ENCODE measurements at places on chromosomes 5 and 9.

DNA sequence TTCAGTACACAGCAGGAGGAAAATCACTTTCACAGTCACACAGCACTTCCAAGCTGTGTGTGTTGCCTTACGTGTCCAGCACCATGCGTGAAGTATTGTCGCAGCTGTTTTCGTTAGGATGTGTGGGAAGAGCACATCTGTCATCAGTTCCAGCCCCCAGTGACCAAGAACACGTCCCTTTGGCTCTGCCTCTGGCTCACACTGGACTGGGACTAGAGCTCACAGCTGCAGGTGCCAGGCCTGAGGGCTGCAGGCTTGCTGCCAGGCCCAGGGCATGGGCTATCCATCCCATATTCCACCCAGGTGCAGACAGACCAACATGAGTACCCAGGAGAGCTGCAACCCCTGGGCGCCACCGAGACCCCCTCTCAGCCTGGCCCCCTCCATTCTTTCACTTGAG lies 60.5 kb upstream of the ANKRD33B start:
- no peak for DNase-seq

- DNase-seq: no peak
These were observed 4.0 kb downstream of the RGS7BP start for GRCh38 chr5:64509828-64510227.

GRCh38 chr5:172402531-172403188 lies 51.7 kb downstream of the SH3PXD2B start:
- DNase-seq: no peak

GRCh38 chr9:113619491-113620376 lies 156.2 kb downstream of the RGS3 start:
- DNase-seq: no peak

DNA sequence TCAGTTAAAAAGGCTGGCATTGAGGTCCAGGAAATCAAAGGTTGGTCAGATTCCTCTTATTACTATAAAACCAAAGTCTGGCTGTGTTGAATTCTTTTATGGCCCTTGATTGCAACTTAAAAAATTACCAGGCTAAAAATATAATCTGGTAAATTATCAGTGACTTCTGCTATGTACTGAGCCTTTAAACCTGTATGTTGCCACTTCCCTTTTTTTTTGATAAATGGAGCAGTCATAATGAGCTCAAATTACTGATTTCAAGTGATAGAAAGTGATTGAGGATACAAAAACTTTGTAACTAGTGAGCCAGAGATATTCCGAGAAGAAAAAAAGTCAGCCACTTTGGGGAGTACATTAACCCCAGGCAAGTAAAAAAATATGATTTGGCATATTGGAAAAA lies 100.1 kb downstream of the GIN1 start:
- DNase-seq: no peak

DNA sequence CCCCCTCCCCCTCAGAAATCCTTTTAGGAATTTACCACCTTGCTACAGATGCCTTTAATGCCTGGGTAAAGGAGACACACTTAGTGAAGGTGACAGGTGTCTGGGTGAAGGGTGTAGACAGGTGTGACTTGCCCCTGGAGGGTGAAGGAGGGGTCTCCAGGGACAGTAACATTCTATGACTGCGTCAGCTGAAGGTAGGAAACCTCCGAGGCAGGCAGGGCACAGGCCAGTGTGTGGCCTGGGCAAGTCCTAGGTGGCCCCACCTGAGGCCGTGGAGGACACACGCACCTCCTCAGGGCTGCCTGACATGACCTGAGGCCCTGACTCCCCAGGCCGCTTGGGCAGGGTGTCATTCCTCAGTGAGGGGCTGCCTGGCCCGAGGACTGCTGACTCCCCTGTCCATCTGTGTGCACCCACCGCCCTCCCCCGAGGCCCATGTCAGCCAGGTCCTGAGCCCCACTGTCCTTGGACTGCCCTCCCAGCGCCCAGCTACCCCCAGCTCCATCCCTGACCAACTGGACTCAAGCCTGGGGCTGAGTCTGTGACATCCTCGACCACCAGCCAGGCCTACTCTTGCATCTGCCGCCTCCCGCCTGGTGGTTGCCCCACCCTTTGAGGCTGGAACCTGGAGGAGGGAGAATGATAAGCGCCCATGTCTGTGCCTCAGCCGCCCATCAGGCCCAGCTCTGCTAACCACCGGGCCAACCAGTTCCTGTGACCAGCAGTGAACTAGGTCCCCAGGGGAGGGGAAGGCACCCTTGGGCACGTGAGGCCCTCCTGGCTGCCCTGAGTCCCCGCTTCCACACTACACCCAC lies 18.4 kb downstream of the CARD19 start:
- DNase-seq: no peak

Measured in fibroblast of skin of left biceps (primary cell).